ENCODE measurements at places on chromosomes 2 and 18. TPM values are rescaled to one million over a fixed set of nuclear protein-coding genes. Genes with fewer than 3 reads are reported as not detected.

DNA sequence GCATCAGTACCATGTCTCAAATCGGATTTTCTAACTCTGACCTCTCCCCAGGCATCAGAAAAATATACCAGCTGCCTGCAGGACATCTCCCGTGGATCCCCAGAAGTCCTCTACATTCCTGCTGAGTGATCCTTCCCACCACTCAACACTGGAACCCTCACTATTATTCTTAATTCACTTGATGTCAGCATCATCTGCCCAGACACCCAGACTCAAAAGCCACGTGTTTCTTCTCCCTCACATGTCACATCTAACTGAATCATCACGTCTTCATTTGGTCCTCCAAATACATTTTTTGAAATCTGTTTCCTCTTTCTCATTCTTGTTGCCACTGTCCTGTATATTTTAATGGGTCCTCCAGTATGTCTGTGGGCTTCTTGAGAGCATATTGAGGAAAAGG lies 218.6 kb downstream of the HRH4 start:
- no peaks in the 10 kb centered on the region for H3K27me3 ChIP-seq
- no peaks in the 10 kb centered on the region for H3K4me1 ChIP-seq
- no peak overlapping the region for H3K4me3 ChIP-seq
- DNase-seq: no peak
- H3K27ac ChIP-seq: no peak overlapping the region
- H3K36me3 ChIP-seq: no peaks in the 10 kb centered on the region

DNA sequence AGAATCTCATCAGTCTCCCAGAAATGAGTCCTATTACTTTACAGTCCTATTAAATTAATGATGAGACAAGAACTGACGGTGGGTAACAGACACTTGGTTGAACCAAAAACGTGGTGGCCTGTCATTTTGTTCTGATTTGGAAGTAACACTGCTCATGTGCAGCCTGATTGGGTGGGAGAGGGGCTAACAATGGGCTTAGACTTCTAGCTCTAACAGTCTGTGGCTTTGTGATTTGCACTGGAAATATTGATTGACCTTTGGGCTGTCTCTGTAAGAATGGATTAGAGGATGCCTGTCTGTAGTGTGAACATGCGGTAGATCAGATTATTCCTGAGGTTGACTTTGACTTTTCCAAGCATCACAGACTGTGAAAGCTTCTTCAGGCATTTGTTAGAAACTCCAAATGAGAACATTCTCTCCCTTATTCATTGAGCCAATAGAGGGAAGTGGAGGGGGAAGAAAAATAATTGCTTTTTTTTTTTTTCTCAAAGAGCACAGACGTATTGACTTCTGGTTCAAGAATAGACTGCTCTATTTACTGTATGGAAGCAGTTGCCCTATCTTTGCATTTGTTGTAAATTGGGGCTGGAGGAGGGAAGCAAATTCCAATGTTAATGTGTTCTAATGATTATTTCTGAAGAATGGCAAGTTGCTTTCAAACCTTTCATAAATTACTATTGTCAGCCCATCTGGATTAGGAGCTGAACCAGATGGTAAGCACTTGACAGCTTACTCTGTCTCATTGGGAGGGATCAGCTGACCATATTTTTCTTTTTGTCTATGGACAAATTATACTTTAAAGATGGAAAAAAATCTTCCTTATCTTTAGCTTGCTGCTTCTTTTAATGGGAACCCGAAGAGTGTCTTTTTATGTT lies 85.8 kb upstream of the TTN start:
- no peaks in the 10 kb centered on the region for H3K4me1 ChIP-seq
- DNase-seq: no peak
- H3K4me3 ChIP-seq: no peak overlapping the region
- no peaks in the 10 kb centered on the region for H3K27me3 ChIP-seq
- no peaks in the 10 kb centered on the region for H3K36me3 ChIP-seq

- H3K4me3 ChIP-seq: no peak overlapping the region
- H3K36me3 ChIP-seq: no peaks in the 10 kb centered on the region
- no peaks in the 10 kb centered on the region for H3K27me3 ChIP-seq
- no peaks in the 10 kb centered on the region for H3K4me1 ChIP-seq
- no peak for DNase-seq
Observed at GRCh38 chr18:79582978-79583377, 96.6 kb upstream of the CTDP1 start.

GRCh38 chr2:240640939-240641338 lies 15.7 kb downstream of the GPR35 start:
- peak; percentile 42 for DNase-seq
- no peaks in the 10 kb centered on the region for H3K27me3 ChIP-seq
- H3K4me3 ChIP-seq: no peak overlapping the region

DNA sequence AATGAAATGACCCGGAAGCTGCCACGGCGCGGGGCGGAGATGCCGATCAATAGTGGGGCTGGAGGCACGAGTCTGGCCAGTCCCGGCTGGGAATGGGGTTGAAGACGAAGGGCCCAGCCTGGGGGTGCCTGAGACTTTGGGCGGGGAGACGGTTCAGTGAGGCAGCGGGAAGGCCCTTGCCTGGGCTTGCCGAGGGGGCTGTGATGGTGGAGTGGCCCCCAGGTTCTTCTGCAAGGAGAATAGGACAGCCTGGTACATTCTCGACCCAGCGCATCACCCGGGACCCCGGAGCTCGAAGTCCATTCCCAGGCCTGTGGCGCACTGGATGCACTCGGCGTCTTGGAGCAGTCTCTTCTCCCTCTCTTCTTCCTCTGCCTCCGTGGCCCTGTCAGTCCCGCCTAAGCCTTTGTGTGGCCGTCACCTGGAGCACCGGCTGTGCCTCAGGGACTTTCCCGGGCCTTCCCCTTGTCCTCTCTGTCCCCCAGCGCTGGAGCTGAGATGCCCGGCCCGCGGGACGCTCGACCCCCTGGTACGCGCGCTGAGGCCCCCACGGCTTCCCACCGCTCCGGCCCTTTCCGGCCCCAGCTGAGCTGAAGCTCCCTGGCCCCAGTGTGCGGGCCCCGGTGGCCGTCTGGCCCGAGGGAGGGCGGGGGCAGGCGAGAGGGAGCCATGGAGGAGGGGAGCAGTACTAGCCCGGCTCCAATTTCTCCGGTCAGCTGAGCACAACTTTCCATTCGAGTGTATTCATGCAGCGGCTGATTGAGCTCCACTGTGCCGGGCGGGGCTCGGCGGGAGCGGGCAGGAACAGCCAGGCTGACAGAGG lies 8.0 kb downstream of the SIX3 start:
- H3K27ac ChIP-seq: no peak overlapping the region
- DNase-seq: no peak
- H3K4me1 ChIP-seq: no peaks in the 10 kb centered on the region
- peaks cover 12% of the 10 kb centered on the region for H3K27me3 ChIP-seq

- H3K27me3 ChIP-seq: no peaks in the 10 kb centered on the region
- H3K4me3 ChIP-seq: no peak overlapping the region
- H3K27ac ChIP-seq: no peak overlapping the region
- no peak for DNase-seq
Observed at GRCh38 chr18:61785588-61785987, 107.2 kb downstream of the RNF152 start.

DNA sequence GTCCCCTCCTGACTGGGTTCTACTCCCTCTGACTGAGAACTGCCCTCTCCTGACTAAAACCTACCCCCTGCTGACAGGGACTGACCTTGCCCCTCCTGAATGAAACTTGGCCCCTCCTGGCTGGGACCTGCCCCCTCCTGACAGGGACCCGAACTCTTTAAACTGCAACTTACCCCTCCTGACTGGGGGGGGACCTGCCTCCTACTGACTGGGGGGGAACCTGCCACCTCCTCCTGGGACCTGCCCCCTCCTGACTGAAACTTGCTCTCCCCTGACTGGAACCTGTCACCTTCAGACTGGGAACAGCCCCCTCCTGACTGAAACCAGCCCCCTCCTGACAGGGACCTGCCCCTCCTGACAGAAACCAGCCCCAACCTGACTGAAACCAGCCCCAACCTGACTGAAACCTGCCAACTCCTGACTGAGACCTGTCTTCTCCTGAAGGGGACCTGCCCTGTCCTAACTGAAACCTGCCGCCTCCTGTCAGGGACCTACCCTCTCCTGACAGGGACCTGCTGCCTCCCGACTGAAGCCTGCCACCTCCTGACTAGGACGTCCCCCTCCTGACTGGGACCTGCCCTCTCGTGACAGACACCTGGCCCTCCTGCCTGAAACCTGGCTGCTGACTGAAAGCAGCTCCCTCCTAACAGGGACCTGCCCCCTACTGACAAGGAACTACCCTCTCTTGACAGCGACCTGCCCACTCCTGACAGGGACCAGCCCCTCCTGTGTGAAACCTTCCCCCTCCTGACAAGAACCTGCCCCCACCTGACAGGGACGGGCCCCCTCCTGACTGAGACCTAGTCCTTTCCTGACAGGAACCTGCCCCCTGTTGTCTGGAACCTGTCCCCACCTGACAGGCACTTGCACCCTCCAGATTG lies 87.1 kb downstream of the PXDN start:
- no peaks in the 10 kb centered on the region for H3K4me1 ChIP-seq
- H3K36me3 ChIP-seq: no peaks in the 10 kb centered on the region
- H3K4me3 ChIP-seq: no peak overlapping the region
- H3K27ac ChIP-seq: no peak overlapping the region

- H3K27ac ChIP-seq: no peak overlapping the region
- no peak for DNase-seq
- no peaks in the 10 kb centered on the region for H3K36me3 ChIP-seq
- H3K27me3 ChIP-seq: no peaks in the 10 kb centered on the region
- peaks cover 23% of the 10 kb centered on the region for H3K4me1 ChIP-seq
Observed at GRCh38 chr2:48312126-48312525, 217.8 kb upstream of the STON1 start.

GRCh38 chr18:4230450-4231168 lies 224.5 kb downstream of the DLGAP1 start:
- H3K27ac ChIP-seq: no peak overlapping the region
- no peaks in the 10 kb centered on the region for H3K4me1 ChIP-seq
- H3K36me3 ChIP-seq: no peaks in the 10 kb centered on the region
- H3K4me3 ChIP-seq: no peak overlapping the region

- H3K36me3 ChIP-seq: no peaks in the 10 kb centered on the region
- no peaks in the 10 kb centered on the region for H3K4me1 ChIP-seq
- no peak overlapping the region for H3K4me3 ChIP-seq
- H3K27me3 ChIP-seq: no peaks in the 10 kb centered on the region
- DNase-seq: no peak
Observed at GRCh38 chr18:25446972-25447371, 95.0 kb upstream of the ZNF521 start.

DNA sequence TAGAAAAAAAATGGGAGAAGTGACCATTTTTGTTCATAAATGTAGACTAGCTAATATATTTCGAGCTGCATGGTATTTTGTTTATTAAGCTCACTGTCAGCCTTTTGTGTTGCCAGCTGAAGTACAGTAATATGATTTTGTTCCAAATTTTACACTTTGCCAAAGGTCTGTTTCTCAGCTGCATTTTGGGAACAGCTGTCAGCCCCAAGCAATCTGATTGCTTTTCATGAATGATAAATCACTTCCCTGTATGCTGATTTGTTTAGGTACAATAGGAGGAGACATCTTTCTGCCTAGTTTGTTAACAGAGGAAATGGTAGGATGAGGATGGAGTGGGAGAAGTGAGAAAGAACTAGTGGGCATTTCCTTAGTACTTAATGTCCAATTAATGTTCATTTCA lies 79.3 kb downstream of the NABP1 start:
- no peaks in the 10 kb centered on the region for H3K4me1 ChIP-seq
- H3K36me3 ChIP-seq: no peaks in the 10 kb centered on the region
- no peaks in the 10 kb centered on the region for H3K27me3 ChIP-seq
- no peak for DNase-seq
- H3K27ac ChIP-seq: no peak overlapping the region

- H3K36me3 ChIP-seq: no peaks in the 10 kb centered on the region
- H3K27ac ChIP-seq: no peak overlapping the region
- DNase-seq: no peak
Observed at GRCh38 chr2:100113990-100114433, 28.4 kb downstream of the AFF3 start.

DNA sequence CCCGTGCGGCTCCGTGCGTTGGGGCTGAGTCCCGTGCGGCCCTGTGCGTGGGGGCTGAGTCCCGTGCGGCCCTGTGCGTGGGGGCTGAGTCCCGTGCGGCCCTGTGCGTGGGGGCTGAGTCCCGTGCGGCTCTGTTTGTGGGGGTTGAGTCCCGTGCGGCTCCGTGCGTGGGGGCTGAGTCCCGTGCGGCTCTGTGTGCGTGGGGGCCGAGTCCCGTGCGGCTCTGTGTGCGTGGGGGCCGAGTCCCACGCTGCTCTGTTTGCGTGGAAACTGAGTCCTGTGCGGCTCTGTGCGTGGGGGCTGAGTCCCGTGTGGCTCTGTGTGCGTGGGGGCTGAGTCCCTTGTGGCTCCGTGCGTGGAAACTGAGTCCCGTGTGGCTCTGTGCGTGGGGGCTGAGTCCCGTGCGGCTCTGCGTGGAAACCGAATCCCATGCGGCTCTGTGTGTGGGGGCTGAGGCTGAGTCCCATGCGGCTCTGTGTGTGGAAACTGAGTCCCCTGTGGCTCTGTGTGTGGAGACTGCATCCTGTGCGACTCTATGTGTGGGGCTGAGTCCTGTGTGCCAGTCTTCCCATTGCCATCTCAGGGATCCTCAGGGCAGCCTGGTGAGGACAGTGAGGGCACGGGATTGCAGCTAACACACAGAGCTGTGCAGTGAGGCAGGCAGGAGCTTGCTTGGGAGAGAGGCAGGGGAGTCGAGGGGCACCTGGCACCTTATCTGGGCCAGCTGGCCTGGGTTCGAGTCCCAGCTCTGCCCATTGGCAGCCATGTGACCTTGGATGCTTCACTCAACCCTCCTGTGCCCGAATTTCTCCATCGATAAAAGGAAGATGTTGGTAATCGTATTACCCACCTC lies 44.5 kb downstream of the LDLRAD4 start:
- H3K4me1 ChIP-seq: peaks cover 34% of the 10 kb centered on the region
- DNase-seq: no peak
- H3K27ac ChIP-seq: no peak overlapping the region
- H3K36me3 ChIP-seq: no peaks in the 10 kb centered on the region
- H3K4me3 ChIP-seq: no peak overlapping the region

- no peak for DNase-seq
- H3K4me1 ChIP-seq: no peaks in the 10 kb centered on the region
- no peak overlapping the region for H3K27ac ChIP-seq
Observed at GRCh38 chr2:19611491-19612332, 253.3 kb upstream of the OSR1 start.

- H3K4me1 ChIP-seq: no peaks in the 10 kb centered on the region
- DNase-seq: no peak
- peaks cover 42% of the 10 kb centered on the region for H3K36me3 ChIP-seq
- H3K27me3 ChIP-seq: no peaks in the 10 kb centered on the region
Observed at GRCh38 chr2:127498386-127498785, 27.9 kb downstream of the IWS1 start.

- DNase-seq: no peak
- H3K27me3 ChIP-seq: no peaks in the 10 kb centered on the region
- H3K36me3 ChIP-seq: no peaks in the 10 kb centered on the region
- H3K27ac ChIP-seq: no peak overlapping the region
- no peak overlapping the region for H3K4me3 ChIP-seq
Observed at GRCh38 chr2:10537522-10538199, 89.5 kb upstream of the ODC1 start.

DNA sequence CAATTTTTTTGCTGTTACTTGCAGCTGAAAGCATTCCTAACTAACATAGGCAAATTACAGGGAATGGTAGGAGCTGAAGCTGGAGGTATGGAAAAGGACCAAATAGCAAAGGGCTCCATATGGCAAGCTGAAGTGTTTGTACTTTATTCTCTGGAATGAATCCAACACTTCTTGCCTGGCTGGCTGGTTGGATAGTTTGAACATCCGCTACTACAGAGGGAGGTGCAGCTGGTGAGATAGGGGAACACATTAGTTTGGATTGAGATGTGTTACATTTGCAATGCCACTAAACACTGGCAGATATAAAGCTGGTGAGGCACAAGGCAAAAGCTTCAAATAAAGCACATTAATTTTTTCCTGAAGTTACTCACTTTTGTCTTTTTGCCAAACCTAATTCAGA lies 291.5 kb downstream of the SP3 start:
- no peaks in the 10 kb centered on the region for H3K36me3 ChIP-seq
- H3K27me3 ChIP-seq: no peaks in the 10 kb centered on the region
- no peak for DNase-seq
- H3K4me1 ChIP-seq: no peaks in the 10 kb centered on the region

Gene ALMS1
- total RNA-seq: 20.1 TPM

Gene TMEM163
- total RNA-seq: not detected

Gene CRYGC
- total RNA-seq: not detected

Gene ADD2
- 1.2 TPM for total RNA-seq
